ENCODE measurements at places on chromosomes 2 and 18.

DNA sequence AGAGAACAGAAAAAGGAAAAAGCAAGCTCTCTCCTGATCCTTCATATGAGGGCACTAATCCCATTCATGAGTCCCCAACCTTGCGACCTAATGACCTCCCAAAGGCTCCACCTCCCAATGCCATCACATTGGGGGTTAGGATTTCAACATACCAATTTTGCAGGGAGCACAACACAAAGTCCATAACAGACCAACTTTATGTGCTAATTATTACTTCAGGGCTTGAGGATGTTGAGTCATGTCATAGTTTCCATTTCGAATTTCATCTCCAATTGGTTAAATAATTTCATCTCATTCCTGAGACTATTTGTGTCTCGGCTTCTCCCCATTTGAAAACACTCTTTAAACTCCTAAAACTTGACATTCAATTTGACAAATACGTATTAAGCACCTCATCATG is 69.9 kb upstream of the KLF7 start:
- DNase-seq: no peak

DNA sequence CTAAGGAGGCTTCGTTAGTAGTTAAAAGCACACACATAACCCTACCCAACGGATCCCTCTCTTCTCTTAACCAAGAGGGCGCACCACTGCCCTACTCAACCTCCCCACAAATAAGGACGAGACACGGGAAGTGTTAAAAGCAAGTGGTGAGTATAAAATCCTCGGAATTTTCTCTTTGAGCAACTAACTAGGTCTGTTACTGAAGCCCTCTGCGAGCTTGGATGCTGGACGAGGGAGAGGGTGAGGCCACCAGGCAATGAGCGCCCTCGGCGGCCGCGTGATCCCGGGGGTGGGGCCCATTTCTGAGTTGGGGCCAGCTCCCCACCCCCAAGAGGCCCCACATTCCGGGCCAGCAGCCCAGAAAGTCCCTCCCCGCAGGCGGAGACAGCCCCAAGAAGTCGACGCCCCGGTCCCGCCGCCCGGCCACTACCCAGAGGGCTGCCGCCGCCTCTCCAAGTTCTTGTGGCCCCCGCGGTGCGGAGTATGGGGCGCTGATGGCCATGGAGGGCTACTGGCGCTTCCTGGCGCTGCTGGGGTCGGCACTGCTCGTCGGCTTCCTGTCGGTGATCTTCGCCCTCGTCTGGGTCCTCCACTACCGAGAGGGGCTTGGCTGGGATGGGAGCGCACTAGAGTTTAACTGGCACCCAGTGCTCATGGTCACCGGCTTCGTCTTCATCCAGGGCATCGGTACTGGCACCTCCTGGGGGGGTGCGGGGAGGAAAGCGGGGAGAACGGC is at the start of gene CYBRD1:
Gene CYBRD1, plus strand, starts transcription at position 423 of the 736 bp plus-strand sequence. Its CDS starts 72 bp downstream, at position 495.
- DNase-seq: peak; percentile 11

DNA sequence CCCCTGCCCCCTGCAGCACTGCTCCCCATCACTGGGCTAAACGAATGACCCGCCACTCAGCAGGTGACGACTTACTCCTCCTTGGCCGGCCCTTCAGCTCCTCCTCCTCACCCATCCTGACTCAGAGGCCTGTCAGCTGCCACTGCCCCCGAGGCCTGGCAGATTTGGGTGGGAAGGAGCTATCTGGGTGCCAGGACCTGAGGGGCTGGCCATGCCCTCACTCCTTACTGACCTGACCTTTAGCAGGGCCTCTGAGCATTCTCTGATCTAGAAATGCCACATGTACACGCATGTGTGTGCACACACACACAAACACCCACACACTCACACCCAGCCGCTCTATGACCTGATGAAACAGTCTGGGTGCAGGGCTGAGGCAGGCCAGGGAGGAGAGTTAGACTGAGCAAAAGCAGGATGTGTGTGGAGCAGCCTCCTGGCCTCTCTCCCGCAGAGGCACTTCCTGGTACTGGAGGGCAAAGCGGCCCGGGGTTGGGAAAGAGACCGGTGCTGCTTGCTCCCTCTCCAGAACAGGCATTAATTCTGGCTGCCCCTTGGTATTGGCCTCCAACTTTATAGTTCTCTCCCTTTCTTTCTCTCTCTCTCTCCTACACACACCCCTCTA is 68.0 kb downstream of the ZFP36L2 start:
- DNase-seq: peak; percentile 39

- DNase-seq: no peak
Observed at GRCh38 chr2:240449764-240450531, 14.5 kb downstream of the GPC1 start.

- DNase-seq: no peak
Observed at GRCh38 chr2:108573061-108573460, 38.8 kb downstream of the LIMS1 start.

DNA sequence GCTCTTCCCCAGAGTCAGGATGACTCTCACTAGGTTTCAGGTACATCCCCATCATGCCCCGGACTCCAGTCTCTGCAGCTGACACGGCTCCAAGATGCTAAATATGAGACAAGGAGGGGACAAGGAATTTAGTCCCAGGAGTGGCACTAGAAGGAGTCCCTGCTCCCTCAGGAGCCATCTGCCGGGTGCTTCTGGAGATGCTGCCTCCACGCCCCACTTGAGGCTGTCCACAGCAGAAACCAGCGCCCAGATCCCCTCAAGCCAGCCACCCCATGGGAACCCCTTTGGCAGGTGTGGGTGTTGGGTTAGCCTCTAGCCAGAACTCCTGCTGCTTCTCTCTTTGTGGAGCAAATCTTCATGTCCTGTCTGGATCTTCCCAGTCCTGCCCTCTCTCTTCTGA is 40.3 kb downstream of the BCL11A start:
- DNase-seq: no peak

GRCh38 chr2:8663997-8664396 is 17.9 kb upstream of the ID2 start:
- DNase-seq: no peak

DNA sequence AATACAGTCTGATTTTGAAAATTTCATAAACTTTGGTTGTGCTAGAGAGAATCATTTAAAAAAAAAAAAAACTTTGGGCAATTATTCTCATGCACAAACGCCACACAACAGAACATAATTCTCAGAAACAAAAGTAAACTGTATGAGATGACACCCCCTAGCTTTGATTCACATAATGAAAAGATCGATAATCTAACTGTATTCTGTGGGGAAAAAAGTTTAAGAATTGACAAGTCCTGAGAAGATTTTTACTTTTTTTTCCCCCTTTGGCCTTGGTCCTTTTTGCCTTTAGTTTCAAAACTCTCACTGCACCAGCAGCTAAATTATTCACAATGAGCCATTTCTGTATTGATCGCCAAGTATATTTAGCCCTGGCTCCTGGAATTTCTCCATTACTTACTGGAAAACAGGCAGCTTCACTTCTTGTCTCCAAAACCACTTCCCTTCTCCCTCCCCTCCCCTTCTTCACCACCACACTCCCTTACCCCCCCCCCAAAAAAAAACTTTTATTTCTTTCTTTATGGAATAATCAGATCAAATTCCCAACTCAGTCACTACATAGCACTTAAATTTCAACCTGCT is 2.0 kb downstream of the IKZF2 start:
- no peak for DNase-seq

DNA sequence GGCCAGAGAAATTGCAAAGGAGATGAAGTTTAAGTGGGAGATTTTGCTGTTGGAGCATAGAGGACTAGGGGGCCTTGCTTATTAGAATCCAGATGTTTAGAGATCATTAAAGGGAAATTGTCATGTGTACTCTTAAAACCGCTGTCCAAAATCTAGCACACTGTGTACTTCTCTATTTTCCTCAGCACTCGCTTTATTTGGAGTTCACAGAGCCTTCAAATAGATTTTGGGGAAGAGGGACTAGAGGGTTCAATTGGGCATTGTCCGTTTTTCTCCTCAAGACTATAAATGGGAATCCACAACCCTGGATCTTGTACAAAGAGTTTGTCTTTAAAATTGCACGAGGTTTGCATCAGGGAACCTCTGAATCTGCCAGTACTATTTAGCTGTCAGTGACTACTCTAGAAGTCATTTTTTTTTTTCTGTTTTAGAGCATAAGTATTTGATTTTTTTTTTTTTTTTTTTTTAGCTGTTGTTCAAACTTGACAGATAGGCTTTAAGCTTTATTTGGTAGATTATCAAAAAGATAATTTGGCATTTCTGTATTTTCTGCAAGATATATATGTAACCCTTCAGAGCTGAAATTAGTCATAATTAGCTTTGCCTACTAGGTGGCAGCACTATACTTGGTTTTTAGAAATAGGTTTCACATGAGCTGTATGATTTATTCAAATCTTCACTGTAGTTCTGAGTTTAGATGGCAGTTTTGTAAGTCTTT is 14.2 kb downstream of the PMS1 start:
- DNase-seq: no peak

- DNase-seq: no peak
Observed at GRCh38 chr2:233358947-233359346, 4.7 kb downstream of the DGKD start.

GRCh38 chr2:33704406-33704855 is 105.3 kb upstream of the FAM98A start:
- DNase-seq: no peak

GRCh38 chr18:44986933-44987332 is 306.2 kb downstream of the SETBP1 start:
- no peak for DNase-seq

GRCh38 chr2:16760426-16760825 is 94.8 kb upstream of the CYRIA start:
- DNase-seq: no peak

- no peak for DNase-seq
Observed at GRCh38 chr2:205636549-205637319, 45.6 kb upstream of the NRP2 start.

DNA sequence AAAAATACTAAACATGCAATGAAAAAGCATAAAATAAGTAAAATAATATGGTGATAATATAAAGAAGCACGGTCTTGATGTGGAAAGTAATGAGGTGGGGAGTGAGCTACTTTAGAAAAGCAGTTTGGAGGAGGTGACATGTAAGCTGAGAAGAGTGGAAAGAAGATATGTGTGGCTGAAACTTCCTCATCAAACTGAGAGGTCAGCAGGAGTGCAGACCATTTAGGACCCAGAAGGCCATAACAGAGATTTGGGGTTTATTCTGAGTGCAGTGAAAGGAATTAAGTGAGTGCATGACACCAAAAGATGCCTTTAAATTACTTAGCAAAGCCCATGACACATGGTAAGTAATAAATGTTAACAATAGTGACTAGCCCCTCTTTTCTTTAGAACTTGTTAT is 24.4 kb upstream of the TMEM182 start:
- DNase-seq: no peak

DNA sequence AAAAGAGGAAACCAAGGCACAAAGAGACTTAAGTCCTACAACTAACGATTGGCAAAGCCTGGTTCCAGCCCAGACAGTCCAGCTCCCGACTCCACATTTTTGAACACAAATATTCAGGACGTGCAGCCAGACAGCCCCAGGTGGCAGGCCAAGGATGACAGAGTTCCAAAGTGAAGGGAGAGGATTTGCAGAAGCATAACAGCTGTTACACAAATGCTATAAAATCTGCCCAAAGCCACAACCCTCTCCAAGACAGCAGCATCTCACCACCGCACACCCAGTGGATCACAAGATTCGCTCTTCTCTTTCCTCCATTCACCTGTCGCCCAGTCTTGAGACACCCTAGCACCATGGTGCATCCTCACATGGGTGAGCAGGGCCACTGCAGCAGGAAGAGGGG is 227.1 kb upstream of the ID2 start:
- no peak for DNase-seq

GRCh38 chr2:125684256-125684655 is 971.7 kb upstream of the GYPC start:
- DNase-seq: no peak

DNA sequence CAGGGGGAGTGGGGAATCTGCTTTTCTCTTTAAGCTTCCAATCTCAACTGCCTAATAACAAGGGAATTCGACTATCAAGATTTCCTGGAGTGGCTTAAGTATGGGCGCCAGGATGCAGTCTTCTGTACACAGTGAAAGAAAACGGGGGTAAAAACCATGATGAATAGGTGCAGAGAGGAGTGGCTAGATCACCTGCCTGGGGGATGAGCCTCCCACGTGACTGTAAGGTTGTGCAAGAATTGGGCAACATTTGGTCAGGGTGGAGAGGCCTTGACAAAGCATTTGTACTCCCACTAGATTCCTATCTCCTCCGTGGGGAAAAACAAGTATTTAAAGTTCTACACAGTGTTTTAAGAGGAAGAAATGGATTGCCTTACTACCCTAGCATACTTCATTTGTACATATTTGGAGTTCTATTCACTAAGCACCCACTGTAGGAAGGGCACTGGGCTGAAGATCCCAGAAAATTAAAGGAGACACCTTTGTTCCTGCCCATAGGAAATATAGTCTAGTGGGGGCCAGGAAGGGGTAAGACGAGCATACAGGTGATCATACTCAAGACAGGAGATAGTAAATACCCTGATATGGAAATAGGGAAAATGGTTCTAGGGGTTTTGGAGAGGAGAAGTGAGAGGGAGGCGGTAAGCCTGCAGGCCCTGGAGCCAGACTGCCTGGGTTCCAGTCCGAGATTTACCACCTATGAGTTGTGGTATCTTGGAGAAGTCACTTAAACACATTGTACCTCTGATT is 29.2 kb downstream of the EPAS1 start:
- no peak for DNase-seq

GRCh38 chr2:75007061-75007460 is 48.6 kb downstream of the POLE4 start:
- DNase-seq: no peak

DNA sequence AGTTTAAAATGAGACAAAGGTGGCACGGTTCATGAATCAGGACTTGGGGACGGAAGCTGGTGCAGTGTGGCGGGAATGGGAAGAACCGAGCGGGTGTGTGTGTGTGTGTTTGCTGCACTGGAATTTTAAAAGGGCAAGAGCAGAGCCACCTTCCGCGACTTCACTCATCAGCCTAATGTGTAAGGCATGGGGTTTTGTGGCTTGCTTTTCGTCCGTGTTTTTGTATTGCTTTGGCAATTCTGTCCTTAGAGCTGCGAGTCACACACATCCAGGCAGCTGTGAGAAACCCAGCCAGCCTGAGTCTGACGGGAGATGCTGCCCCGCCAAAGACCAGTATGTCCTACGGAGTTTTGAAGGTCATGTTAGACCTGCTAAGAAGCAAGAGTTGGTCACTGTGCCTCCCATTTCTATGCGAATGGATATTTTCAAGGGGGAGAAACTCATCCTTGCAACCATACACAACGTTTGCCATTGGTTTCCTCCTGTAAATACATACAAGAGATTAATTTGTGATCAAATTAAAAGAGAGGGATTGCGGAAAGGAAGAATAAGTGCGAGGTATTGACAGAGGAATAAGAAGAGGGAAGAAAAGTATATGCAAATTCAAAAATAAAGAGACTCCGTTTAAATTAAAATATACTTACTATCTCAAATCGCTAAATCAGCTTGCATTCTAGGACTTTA is 665 bp upstream of the CACNB4 start:
- no peak for DNase-seq

Measured in esophagus squamous epithelium (tissue), 5 donors.